ENCODE measurements at places on chromosomes 4 and X.

GRCh38 chr4:22901631-22902030 is 208.9 kb downstream of the GBA3 start:
- DNase-seq: no peak

DNA sequence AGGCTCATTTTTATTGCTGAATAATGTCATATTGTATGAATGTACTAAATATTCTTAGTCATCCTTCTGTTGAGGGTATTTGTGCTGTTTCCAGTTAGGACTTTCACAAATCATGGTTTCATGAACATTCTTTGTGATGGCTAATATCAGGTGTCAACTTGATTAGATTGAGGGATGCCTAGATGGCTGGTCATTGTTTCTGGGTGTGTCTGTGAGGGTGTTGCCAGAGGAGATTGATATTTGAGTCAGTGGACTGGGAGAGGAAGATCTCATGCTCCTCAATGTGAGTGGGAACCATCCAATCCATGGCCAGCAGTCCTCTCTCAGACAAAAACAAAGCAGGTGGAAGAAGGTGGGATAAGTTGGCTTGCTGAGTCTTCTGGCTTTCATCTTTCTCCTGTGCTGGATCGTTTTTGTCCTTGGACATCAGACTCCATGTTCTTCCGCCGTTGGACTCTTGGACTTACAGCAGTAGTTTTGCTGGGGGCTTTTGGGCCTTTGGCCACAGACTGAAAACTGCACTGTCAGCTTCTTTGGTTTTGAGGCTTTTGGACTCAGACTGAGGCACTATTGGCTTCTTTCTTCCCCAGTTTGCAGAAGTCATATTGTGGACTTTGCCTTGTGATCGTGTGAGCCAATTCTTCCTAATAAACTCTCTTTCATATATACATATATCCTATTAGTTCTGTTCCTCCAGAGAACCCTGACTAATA is 11.9 kb upstream of the HS3ST1 start:
- no peak for DNase-seq

DNA sequence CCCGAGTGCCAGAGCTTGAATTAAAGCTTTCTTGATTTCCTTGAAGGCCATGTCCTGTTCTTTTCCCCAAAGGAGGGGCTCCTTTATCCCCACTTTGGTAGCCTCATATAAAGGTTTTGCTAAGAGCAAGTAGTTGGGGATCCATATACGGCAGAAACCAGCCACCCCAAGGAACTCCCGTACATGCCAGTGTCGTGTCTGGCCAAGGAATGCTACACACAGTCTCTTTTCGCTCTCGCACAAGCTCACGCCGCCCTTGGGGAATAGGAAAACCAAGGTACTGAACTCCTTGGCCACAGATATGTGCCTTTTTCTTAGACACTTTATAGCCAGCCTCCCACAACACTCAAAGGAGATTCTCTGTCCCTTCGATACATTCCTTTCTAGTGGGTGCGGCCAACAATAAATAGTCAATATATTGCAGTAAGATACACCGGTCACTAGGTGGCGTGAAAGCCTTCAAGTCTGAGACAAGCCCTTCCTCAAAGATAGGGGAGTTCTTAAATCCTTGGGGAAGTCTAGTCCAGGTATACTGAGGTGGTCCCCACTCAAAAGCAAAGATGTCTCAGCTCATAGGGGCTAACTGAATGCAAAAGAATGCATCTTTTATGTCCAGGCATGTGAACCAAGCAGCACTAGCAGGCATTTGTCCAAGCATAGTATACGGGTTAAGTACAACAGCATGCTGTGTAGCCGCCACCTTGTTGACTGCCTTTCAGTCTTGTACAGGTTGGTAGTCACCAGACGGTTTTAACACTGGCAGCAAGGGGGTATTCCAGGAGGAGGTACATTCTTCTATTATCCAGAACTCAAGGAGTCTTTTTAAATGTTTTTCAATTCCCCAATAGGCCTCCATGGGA is 57.8 kb upstream of the XAGE1B start:
- peak; percentile 22 for DNase-seq

GRCh38 chrX:139831675-139832456 is 101.0 kb downstream of the ATP11C start:
- peak; percentile 28 for DNase-seq
